NCI-H446 (cell line): ENCODE measurements at places on chromosomes 6 and 20.
A peak's percentile ranks its signal among the peaks of the same experiment; 100 is the strongest.

DNA sequence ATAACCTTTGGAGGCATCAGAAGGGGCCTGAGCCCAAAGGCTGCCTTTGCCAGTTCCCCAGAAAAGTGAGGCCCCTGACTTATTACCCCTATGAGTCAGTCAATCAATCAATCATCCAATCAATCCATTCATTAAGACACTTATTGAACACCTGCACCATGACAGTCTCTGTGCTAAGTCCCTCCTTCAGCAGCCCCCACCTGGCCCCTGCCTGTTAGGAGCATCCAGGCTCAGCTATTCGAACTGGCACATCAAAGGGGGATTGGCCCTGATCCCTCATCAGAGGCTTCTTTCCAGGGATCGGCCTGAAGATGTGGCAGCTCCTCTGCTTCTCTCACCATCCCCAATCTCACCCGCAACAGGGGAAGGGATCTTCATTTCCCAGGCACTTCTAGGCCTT is 27.7 kb upstream of the VEGFA start:
- DNase-seq: no peak

DNA sequence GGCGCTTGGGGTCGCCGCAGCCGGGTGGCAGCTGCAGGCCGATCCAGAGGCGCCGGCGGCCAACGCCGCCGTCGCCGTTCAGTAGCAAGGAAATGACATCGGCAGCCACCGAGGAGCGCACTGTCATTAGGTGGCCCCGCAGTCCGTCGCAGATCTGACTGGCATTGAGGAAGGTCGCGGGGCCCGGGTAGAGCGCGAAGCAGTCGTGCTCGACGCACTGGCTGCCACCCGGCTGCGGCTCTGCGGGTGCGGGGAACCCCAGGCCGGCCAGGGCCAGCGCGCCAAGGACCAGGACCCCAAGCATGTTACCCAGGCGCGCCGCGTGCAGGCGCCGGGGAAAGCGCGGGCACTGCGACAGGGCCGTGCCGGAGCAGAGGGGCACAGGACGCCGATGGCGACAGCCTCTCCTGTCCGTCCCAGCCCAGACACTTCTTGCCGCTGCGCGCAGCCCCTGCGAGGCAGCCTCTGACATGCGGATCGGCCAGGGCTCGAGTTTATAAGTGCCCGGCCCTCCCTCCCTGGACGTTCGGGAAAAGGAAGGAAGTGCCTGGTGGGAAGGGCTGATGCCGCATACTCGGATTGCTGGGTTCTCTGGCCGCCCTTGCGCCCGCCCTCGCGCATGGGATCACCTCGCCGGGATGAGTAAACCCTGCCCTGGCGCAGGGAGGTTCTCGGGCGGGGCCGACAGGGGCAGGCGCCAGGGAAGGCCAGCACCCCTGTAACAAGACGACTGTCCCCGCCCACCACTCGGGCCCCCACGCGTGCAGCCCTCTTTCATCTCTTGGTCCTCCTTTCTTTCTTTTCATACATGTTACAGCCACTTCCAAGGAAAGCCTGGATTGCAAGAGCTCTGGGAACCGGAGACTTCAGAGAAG is at the start of gene THBD:
TSS of gene THBD (minus strand) at position 472 of the 875 bp plus-strand sequence. CDS start at position 304, 168 bp downstream.
- DNase-seq: no peak

DNA sequence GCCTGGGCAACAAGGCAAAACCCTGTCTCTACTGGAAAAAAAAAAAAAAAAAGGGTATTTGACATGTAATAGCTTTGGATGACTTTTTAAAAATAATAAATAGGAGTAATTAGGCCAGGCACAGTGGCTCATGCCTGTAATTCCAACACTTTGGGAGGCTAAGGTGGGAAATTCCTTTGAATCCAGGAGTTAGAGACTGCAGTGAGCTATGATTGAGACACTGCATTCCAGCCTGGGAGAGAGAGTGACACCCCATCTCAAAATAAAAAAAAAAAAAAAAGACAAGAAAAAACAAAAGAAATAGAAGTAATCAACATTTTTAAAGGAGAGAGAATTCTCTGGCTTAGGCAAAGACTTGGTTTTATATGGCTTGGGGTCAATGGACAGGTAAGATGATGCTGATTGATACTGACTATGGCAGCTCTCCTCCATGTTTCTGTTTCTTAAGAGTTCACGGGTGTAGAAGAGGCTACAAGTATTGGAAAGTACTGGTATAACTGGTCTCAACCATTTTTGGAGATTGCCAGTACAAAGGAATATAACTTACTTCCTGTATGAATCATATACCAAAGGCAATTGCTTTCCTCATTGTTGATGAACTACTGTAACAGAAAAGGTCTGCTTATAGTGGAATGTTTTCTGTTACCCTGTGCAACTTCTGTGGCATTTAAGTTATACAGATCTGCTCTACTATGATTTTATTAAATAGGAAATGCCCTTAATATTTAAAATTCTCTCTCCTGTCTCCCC is 10.1 kb downstream of the MAP3K5 start:
- DNase-seq: no peak

DNA sequence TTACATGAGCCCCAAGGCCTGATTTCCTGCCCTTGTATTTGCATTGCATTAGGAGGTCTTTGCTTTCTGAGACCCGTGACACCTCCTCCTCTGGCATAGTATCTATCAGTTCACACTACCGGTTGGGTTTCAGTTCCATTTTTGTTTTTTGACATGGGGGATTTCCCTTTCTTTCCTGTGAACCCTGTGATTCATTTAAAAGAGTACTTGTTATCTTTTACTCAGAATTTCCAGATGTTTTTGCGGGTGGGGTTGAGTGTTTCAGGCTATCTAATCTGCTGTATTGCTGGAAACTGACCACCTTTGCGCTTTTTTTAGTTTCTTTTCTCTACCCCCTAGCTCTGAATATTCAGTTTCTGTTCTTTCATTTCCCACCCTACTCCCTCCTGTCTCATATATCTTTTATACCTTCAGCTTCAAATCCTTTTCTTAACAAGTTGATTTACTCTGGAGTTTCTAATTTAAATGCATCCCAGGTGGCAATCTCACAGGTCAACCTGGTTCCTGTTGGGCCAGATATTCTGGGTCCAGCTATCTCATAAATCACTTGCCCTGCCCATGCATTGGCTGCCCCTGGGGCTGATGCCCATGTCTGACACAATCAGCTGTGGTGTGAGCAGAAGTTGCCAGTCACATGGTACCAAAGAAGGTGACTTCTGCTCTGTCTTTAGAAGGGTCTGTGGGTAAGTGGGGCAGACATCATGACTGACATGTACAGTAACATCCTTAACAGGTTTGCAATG is 14.3 kb upstream of the NCOA3 start:
- DNase-seq: no peak

DNA sequence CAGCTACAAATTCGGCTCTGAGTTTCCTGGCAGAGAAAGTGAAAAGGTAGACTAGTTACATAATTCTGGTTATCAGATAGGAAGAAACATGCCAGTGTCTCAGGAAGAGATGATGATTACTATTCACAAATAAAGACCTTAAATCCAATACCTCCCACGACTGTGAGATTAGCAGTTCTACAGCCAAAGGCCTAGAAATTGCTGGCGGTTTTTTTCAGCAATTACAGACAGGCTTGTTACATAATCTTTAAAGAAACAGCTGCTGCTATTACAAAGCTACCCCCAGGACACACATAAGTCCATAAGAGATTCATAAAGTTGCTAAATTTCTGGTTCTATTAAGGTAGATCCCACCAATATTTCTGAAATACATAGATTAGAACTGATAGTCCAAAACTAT is 40.2 kb downstream of the PIGU start:
- no peak for DNase-seq

GRCh38 chr20:50393242-50393641 is 116.9 kb upstream of the PTPN1 start:
- DNase-seq: no peak

DNA sequence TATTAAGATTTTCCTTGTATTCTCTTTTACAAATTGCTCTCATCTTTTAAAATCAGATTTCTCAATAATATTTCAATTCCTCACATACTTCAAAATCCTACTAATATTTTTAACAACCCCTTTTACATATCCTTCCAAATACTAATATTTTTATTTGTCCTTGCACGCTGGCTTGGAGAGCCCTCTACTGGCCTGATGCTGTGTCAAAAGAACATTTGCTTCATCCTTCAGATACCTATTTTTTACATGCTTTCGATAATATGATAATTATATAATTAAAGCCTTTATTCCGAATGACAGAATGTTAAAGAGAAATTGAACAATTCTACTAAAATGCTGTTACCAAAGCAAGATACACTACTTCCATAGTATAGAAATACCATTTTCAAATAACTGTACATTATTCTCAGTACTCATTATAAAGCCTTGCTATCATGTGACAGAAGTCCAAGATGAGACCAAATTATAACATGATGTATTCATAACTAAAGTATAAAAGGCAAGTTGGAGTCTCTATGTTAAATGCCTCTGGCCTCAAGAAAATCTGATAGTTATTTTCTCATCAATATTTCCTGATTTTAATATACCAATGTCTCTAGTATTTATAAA is 39.0 kb upstream of the PLN start:
- peak; percentile 23 for DNase-seq

DNA sequence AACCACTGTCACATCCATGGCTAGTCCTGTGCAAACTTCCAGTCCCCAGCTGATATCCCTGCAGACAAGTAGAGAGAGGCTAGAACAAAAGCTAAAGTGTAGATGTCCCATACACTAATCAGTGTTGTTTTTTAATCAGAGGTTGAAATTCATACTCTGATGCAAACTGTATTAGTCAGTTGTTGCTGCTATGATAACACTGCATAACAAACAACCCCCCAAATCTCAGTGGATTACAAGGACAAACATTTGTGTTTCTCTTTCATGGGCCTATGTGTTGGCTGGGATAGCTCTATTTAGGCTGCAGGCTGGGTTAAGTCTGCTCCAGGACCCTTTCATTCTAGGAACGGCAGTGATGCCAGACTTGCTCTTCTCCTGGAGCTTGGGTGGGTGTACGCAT is 26.8 kb downstream of the BNIP5 start:
- no peak for DNase-seq

- no peak for DNase-seq
Measured at GRCh38 chr6:158926414-158926813, 73.6 kb downstream of the RSPH3 start.

- no peak for DNase-seq
Measured at GRCh38 chr6:79079561-79080041, 1.5 kb upstream of the PHIP start.

GRCh38 chr6:123520217-123520616 is 116.5 kb downstream of the TRDN start:
- DNase-seq: no peak

- no peak for DNase-seq
Measured at GRCh38 chr20:40464731-40465208, 224.3 kb downstream of the MAFB start.

- DNase-seq: no peak
Measured at GRCh38 chr20:64161356-64162238, 2.7 kb upstream of the MYT1 start.

- no peak for DNase-seq
Measured at GRCh38 chr6:80233958-80234357, 127.5 kb downstream of the BCKDHB start.

DNA sequence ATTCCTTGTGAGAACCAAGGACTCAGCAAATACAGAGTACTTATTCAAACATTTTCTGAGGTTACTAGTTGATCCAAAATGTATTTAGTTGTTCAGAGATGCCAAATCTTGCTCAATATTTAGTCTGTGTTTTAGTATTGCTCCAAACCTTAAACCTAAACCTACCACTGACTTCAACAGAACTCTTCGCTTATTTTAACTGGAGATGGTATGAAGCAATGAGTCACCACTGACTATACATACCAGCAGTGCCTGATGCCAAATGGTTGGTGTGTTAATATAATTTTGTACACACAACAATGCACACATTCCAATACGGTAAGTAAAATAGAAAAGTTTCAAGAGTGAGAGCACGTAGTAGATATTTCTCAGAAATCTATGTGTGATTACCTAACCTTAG is 1.9 kb upstream of the SPTLC3 start:
- DNase-seq: no peak

GRCh38 chr20:24949756-24950127 is 673 bp downstream of the CST7 start:
- no peak for DNase-seq

DNA sequence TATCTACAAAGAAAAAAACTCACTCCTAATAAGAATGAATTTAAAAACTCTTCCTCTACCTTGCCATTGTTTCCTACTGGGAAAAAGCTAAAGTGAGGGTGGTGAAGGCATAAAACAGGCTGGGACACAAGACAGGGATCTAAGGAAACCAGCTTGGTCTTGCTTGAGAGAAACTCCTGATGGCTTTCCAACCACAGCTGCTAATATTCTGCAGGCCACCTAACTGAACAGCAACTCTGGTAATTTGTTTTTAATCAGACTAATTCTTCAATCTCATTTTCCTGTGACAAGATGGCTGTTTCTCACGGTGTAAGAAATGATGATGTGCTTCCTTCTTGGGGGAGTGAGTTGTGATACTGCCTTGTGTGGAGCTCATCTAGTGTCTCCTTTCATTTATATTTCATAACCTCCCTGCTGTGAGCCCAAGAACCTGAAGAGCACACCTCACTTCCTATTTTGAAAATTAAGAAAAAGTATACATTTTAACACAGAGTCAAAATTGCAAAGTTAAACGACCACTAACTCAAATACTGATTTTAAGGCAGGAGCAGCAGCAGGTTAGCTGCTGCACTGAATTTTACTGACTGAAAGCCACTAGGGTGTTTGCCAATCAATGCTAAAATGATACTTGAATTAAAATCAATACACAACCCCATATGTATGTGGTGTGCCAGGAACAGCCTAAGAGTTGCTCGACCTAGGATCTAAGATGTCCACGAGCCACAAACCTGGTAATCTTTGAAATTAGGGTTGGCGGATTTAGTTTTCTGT is 58.0 kb downstream of the BACH2 start:
- DNase-seq: no peak

DNA sequence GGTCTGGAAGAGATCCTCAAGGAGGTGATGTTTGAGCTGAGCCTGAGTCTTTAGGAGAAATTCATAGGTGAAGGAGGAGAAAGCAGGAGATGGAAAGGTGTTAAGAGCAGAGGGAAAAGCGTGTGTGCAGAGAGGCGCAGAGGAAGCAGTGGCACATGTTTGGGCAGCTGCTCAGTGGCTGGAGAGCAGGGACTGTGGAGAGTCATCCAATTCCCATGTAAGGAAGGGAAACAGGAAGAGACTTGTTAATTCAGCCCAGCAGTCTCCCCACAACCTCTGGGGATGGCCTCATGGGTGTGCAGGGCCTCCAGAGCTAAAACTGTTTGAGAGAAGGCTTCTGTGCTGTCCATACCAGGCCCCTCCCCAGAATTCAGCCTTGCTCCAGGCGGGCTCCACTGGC is 16.2 kb downstream of the AAR2 start:
- no peak for DNase-seq

DNA sequence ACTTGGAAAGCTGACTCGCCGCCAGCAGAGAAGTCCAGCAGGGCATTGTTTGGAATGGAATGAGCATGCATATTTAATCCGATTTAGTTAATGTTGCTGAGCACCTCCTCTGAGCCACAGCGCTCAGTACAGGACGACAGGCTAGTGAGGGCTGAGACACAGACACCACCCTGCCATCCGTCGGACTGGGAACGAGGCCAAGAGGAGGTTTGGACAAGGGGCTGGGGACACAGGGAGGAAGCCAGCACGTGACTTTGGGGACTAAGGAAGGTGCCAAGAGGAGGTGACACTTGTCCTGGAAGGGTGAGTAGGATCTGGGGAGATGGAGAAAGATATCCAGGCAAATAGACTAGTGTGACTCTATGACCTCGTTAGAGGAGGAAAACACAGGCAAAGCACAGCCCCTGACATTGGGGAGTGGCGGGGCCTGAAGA is 152.5 kb upstream of the ECI2 start:
- no peak for DNase-seq
